Caco-2 (cell line): ENCODE measurements at places on chromosomes 16 and 17. TPM values are rescaled to one million over a fixed set of nuclear protein-coding genes. Genes with fewer than 3 reads are reported as not detected.

GRCh38 chr17:68319410-68320162, 28.3 kb downstream of the ARSG start:
- H3K36me3 ChIP-seq, result no peaks in the 10 kb centered on the region
- H3K27ac ChIP-seq, result no peak overlapping the region
- no peaks in the 10 kb centered on the region for H3K4me1 ChIP-seq
- no peaks in the 10 kb centered on the region for H3K27me3 ChIP-seq

DNA sequence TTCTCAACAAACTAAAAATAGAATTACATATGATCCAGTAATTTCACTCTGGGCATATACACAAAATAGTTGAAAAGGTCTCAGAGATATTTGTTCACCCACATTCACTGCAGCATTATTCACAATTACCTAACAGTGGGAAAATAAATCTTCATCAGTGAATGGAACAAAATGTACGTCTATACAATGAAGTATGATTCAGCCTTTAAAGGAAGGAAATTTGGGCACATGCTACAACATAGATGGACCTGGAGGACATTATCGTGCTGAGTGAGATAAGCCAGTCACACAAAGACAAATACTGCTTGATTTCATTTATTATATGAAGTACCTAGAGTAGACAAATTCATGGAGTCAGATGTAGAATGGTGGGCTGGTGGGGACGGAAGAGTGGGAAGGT, 47.0 kb downstream of the MFSD11 start:
- H3K36me3 ChIP-seq, result no peaks in the 10 kb centered on the region
- H3K4me1 ChIP-seq, result peaks cover 12% of the 10 kb centered on the region

- peaks cover 8% of the 10 kb centered on the region for H3K36me3 ChIP-seq
- no peak overlapping the region for H3K4me3 ChIP-seq
- DNase-seq, result no peak
- H3K27me3 ChIP-seq, result no peaks in the 10 kb centered on the region
These were observed 2.0 kb downstream of the KCTD2 start for GRCh38 chr17:75049057-75049456.

- no peak overlapping the region for H3K4me3 ChIP-seq
- no peak overlapping the region for H3K27ac ChIP-seq
- H3K4me1 ChIP-seq, result no peaks in the 10 kb centered on the region
- no peaks in the 10 kb centered on the region for H3K27me3 ChIP-seq
These were observed 231.2 kb downstream of the KATNIP start for GRCh38 chr16:27781195-27781524.

DNA sequence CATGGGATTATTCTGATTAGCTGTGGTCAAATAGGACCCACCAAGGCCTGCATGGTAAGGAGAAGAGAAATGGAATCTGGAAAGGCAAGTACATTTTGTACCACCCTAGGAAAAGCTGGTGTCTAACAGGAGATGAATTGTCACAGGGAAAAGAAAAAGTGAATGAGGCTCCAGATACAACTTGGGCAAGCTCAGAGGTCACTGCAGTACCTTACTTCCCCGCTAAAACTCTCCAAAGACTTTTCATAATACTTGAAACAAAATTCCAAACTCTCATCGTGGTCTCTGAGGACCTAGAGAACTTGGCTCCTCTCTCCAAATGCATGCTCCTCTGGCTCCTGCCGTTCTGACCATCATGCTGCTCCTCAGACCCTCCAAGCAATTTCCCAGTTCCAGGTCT, 262.8 kb downstream of the GRIN2A start:
- H3K36me3 ChIP-seq, result no peaks in the 10 kb centered on the region
- no peaks in the 10 kb centered on the region for H3K27me3 ChIP-seq
- no peak for DNase-seq
- no peak overlapping the region for H3K4me3 ChIP-seq
- H3K27ac ChIP-seq, result no peak overlapping the region

Gene RNF40
- 94.0 and 97.6 TPM in 2 replicates for total RNA-seq
